ENCODE measurements at places on chromosomes 6 and 20.

GRCh38 chr6:9009931-9010330 lies 574.6 kb upstream of the SLC35B3 start:
- no peak for DNase-seq

DNA sequence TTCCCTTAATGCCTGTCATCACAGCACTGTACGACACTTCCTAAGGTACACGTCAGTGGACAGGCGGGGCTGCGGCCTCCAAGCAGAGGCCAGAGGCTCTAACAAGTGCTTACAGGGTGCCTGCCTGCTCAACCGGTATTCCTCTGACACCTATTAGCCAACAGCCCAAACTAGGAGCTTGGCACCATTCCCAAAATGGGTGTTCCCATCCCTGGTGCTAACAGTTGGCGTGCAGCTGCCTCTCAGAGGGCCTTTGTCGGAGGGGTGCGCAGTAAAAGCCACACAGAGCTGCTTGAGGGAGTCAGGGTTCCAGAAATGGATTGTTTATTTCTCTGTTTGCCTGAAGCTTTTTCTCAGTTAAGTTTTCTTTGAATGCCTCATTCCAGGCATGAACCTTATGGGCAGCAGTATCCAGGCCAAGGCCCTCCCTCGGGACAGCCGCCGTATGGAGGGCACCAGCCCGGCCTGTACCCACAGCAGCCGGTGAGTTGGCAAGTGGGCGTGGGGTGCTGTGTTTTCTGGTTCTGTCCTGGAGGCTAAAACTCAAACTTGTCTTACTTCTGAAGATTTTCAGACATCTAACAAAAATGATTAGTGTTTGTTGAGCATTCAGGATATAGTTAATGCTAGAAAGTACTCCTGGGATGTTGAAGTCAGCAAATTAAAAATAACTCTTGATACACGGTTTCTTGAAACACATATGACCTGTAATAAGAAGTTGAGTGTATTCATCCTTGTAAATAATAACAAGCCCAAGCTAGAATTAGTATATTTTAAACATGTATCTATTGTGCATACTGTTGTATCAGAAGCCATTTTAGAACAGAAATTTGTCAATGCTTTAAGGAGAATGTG lies 124.7 kb downstream of the TMEM242 start:
- DNase-seq = no peak

DNA sequence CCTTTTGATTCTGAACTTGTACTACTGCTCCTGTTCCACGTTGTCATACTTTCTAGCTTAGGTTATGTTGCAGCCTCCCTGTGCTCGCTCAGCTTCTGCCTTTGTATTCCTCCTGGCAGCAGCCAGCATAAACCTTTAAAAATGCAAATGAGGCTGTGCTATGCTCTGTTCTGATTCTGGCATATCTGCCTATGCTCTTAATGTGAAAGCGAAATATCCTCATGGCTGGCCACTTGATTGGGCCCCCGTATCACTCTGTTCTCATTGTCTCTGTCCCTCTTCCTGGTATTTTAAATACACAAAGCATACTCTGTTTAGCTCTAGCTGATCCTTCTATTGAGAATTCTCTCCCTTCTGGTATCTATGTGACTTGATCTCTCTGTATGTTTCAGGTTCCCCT lies 139.0 kb downstream of the JARID2 start:
- no peak for DNase-seq

GRCh38 chr20:18719426-18719825 lies 94.2 kb upstream of the SCP2D1 start:
- DNase-seq = no peak

- DNase-seq = no peak
Measured at GRCh38 chr6:53734473-53735299, 60.1 kb upstream of the LRRC1 start.

DNA sequence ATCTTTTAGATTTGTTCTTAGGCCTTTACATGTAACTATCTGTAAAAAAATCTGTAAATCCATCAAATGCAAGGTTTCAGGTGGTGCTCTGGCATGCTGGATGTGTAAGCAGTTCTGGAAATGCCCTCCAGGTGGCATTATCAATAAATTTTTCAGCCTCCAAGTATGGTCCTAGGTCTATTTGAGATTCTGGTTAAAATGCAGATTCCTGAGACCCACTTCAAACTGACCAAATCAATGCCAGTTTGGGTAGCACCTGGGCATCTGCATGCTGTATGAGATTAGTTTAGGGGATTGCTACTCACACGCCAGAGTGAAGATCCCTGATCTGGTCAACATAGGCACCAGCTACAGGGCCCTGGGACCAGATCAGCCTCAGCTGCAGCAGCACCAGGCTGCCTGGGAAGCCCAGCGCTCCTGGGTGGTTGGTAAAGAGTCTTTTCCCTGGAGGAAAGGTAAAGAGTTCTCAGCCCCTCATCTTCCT lies 507.3 kb upstream of the CITED2 start:
- no peak for DNase-seq

DNA sequence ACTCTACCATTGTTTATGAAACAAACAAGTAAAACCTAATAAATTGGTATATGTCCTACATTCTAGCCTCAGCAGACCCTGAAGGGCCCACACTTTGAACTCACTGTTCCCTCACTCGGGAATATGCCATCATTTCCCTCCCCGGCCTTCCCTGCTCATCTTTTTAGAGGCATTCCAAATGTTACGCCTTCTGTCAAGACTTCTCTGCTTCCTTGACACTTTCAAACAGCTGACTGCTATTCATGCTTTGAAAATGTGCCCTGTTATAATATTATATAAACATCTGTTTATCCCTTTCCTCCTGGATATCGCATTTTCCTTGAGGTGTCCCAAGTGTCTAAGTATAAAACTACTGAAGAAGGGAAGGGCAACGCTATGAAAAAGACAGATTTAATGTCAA lies 249.5 kb upstream of the THEMIS start:
- DNase-seq = no peak

GRCh38 chr6:169220068-169220964 lies 33.3 kb downstream of the THBS2 start:
- DNase-seq = no peak

- no peak for DNase-seq
Measured at GRCh38 chr6:72288592-72288991, 333.3 kb upstream of the KCNQ5 start.

DNA sequence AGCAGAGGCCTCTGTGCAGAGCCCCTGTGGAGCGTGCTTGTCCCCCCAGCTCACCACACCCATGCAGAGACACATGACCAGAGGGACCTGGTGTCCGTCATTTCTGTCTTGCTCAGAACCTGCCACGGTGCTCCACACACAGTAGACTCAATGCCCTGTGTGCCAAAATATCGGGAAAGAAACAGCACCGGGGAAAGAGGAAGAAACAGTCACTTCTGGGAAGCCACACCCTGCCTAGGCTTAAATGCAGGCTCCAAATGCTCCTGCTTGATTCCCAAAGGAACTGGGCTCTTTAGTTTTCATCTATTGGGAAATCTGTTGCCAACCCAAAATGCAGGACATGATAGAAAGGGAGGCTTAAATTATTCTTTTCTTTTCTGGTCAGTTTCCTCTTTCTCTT lies 503.9 kb downstream of the CD83 start:
- no peak for DNase-seq

- peak; percentile 93 for DNase-seq
Measured at GRCh38 chr6:32984622-32985389, 16.4 kb downstream of the BRD2 start.

DNA sequence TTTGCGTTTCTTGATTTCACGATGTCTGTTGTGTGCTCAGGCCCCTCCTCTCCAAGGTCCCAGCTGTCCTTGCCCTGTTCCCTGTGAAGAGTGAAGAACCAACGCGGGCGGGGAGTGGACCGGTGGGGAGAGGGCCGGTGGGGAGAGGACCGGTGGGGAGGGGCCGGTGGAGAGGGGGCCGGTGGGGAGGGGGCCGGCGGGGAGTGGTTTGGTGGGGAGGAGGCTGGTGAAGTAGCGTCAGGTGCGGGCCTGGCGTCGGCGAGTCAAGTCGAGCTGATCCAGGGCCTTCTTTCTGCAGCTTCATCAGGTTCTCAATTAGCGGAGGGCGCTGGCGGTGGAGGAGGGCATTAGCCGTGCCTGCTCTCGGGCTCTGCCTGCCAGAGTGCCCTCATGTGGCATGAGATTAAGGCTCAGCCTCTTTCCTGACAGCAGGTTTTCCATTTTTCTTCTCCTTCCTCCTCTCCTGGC lies 21.2 kb upstream of the BHLHE23 start:
- DNase-seq = no peak

DNA sequence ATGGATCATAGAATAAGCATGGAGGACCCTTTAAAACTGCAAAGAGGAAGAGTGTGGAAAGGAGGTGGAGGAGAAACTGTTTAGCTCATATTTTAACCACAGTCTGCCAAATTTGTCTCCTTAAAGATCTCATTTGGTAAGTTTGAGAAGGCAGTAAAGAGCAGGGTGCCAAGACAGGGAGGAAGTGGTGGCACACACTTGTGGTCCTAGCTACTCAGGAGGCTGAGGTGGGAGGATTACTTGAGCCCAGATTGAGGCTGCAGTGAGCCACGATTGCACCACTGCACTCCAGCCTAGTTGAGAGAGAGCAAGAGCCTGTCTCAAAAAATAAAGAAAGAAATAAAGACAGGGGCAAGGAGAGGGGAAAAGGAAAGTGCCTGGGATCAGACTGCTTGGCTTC lies 16.8 kb upstream of the DCBLD1 start:
- DNase-seq = no peak

- DNase-seq = no peak
Measured at GRCh38 chr6:159655409-159655988, 37.5 kb downstream of the SOD2 start.

- no peak for DNase-seq
Measured at GRCh38 chr6:1855890-1856289, 246.2 kb downstream of the FOXC1 start.

DNA sequence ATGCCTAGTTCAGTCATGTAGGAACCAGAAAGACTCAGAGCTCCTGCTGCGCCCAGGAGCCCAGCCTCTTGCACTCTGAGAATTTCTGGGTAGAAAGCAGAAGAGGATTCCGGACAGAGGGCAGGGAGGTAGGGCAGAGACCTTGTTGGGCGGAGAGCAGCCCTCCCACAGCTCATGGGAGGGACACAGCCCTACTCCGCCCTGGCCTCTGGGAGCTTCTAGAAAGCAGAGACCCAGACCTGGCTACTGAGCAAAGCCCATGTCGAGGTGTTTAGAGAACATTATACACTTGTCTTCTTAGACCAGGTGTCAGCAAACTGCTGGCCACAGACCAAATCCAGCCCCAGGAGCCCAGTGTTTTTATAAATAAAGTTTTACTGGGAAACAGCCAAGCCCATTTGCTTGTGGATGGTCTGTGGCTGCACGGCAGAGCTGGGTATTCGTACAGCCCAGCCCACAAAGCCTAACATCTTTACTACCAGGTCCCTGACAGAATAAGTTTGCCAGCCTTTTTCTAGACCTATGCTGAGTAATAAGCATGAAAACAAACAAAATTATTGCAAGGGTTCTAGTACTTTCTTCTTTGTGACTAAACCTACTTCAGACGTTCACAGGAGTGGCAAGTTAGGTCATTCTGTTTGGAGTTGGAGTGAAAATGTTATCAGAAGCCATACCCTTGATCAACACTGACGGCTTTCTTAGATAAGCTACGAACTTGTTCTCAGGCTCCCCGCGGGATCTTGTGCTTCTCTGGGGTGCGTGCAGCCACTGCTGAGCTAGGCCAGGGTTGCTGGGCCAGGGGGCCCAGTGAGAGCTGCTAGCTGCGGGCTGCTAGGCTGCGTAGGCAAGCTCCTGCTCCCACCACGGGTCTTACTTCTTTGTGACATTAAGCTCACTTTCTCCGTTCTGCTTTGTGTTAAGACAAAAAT lies 235.1 kb upstream of the FOXQ1 start:
- DNase-seq = no peak

- no peak for DNase-seq
Measured at GRCh38 chr6:163679753-163680152, 265.2 kb downstream of the QKI start.

GRCh38 chr6:148667395-148667794 lies 79.4 kb upstream of the UST start:
- no peak for DNase-seq

DNA sequence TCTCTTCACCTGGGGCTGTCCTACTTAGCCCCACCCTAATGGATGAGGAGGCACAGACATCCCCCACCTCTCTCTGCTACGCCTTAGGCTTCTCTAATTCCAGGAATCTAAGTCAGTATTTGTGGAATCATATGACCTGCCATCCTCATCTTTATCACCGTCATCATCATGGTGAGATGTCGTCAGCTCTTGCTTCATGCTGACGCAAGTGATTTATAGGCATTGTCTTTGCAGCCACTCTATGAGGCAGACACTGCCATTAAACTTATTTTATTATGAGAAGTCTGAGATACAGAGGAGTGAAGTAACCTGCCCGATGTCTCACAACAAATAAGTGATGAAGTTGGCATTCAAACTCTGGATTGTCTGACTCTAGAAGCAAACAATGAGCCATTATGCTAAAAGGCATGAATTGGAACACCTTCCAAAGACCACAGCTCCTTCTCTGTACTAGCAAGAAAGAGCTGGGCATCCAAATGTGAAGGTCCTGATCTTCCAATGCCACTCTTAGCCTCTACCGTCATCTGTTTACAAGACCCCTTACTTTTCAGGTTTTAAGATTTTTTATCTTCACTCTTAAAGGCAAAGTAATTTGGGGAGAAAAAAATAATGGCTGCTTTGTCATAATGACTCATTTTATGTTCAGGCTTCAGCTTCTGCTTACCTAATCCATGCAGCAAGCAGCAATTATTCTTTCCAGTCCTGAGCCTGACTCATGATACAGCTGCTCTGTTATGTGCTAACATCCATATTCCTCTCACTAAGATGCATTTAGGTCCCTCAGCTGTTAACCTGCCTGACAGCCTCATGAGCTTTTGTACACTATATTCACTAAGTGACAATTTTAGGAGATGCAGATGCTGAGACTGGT lies 113.7 kb upstream of the BCLAF1 start:
- no peak for DNase-seq

- DNase-seq = no peak
Measured at GRCh38 chr6:33000055-33000454, 9.3 kb downstream of the HLA-DOA start.

GRCh38 chr6:8432614-8433013 lies 2.7 kb downstream of the SLC35B3 start:
- DNase-seq = no peak

DNA sequence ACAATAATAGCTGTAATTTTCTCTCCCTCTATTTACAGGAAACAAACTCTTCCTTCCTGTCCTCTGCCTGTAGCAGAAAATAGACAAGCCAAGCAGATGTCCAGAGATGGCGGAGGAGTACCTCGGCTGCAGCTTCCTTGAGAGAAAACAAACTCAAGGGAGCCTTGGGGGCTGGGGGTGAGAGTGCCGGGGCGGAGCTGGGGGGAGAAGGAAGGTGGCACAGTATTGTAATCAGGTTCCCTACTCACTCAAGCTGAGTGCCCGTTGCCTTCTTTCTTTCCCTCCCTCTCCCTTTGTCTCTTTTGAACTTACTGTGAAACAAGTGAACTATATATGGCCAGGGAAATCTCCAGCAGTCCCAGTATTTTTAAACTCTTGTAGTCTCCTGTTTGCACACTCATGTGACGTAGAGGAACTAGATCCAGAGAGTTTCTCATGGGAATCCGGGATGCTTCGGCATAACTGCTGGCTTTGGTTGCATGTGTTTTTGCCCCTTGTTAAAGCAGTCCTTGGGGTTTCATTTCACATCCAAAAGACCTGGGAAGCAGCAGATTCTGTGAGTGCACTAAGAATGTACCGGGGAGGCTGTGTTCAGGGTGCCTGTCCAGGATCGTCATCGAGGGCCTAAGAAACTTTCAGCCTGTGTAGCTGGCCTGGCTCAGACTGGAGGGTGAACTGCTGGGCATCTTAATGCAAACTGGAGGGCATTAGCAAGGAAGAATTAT lies 44.6 kb upstream of the HDDC2 start:
- DNase-seq = no peak
